ENCODE measurements at places on chromosomes 13 and 19.

- no peak for DNase-seq
Measured at GRCh38 chr13:107961849-107962608, 253.3 kb downstream of the LIG4 start.

DNA sequence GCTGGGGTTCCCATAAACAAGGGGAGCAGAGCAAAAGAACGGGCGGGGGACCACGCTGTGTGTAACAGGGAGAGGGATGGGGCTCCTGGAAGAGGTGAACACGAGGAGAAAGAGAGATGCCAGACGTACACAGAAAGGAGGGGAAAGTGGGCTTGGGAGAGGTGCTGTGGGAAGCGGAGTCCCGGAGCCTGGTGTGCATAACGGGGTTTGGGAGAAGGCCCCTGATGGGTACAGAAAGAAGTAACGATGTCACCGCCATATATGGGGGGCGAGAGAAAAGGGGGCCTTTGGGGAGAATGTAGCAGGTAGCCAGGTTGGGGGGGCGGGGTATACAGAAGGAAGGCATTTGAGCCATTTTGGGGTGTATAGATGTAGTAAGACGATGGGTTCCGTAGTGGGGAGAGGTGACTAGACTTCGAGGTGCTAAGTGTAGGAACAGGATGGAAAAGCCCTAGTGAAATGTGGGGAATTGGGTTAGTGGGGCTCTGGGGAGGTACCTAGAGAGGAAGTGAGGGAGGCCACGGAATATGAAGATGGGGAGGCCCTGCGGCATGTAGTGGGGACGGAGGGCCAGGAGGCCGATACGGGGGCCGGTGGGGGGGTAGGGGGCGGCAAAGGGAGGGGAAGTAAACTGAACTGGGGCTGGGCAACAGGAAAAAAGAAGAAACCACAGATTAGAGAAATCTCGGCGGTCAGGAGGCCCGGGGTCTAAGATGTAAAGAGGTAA, 787 bp downstream of the ZNF580 start:
- peak; percentile 47 for DNase-seq

DNA sequence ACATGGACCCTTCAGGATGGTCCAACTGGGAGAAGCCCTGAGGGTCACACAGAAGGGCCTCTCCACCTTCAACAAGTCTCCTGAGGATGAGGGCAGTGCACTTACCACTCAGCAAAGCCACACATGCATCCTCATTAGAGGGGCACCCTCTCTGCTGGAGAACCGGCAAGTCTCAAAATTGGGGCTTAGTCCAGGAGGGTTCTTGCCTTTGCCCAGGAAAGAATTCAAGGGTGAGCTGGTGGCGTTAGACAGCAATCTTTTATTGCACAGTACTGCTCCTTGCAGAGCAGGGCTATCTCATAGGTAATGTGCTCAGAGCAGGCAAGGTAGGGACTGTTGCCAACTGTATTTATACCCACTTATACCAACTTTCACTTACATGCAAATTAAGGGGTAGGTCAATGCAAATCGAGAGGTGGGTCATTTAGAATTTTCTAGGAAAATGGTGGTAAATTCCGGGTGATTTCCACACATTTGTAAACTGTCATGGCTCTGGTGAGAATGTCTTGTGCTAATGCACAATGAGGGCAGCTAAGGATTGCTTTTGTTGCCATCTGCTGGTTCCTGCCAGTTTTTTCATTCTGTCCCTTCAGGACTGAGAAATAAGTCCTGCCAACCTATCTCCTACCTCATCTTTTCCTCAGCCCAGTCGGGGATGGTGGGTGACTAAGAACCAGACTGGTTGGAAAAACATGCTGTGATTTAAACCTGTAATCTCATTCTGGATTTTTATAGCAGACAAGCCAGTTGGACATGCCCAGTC, 27.8 kb upstream of the IGSF23 start:
- no peak for DNase-seq

DNA sequence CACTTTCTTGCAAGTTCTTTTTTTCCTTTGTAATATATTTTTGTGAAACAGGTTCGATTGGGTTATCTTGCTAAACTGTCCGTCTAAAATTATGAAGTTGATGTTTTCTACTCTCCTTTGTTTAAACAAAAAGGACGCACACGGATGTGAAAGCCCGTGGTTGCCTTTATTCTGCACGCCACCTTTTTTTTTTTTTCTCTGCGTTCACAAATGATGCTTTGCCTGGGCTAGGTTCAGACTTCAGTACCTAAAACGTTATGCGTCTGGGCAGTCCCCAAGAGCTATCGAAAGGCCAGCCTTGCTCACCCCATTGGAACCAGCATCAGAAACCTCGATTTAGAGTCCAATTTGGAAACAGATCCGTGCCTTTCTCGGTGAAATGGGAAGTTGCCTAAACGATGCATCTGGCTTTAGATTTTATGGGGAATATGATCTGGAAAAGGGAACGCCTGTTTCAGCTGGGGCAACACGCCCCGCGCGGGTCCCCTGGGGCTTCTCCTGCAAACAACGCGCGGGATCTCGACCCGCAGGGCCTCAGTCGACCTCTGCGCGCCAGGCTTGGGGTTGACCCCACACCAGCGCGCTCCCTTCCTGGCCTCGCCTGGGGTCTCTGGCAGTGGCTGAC, 113.9 kb downstream of the KCNRG start:
- DNase-seq: peak; percentile 72

GRCh38 chr19:43651758-43652545, 12.3 kb upstream of the CADM4 start:
- peak; percentile 79 for DNase-seq

GRCh38 chr13:88718781-88719180, 1047.6 kb downstream of the SLITRK5 start:
- no peak for DNase-seq

GRCh38 chr13:75802161-75802560, 166.0 kb downstream of the LMO7 start:
- DNase-seq: no peak

GRCh38 chr19:48745208-48745995, 1.3 kb downstream of the IZUMO1 start:
- peak; percentile 77 for DNase-seq

GRCh38 chr19:46892252-46893179, 31.7 kb downstream of the ARHGAP35 start:
- DNase-seq: peak; percentile 71

GRCh38 chr19:44661205-44661604, 10.1 kb upstream of the CEACAM19 start:
- DNase-seq: no peak

DNA sequence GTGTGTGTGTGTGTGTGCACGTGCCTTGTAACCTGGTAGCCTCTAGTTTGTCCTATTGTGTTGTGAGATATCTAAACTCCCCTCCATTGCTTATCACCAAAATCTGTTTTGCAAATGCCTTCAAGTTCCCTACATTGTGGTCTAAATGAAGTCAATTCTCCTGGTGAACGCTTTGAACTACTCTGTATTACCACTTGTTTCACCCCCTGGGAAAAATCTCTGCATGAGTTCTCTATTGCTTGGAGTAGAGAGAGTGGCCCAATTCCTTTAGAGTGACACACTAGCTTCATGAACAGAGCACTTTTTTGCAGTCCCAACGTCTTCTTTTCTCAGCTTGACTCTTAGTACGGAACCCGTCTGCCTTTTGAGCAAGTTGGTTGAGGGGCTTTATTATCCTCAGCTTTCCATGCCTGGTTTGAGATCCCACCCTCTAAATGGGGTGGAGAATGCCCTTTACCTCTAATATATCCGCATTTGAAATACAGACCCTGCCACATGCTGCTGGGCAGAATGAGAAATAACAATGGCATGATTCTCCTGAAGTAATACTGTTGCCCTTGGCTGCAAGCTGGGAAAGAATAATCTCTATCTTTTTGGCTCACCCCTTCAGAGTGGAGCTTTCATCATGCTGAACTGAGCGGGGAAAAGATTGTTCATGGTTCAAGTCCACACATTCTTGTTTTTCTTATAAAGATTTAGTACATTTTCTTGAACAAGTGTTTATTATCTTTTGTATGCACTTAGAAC, 2545.3 kb downstream of the PCDH9 start:
- no peak for DNase-seq

DNA sequence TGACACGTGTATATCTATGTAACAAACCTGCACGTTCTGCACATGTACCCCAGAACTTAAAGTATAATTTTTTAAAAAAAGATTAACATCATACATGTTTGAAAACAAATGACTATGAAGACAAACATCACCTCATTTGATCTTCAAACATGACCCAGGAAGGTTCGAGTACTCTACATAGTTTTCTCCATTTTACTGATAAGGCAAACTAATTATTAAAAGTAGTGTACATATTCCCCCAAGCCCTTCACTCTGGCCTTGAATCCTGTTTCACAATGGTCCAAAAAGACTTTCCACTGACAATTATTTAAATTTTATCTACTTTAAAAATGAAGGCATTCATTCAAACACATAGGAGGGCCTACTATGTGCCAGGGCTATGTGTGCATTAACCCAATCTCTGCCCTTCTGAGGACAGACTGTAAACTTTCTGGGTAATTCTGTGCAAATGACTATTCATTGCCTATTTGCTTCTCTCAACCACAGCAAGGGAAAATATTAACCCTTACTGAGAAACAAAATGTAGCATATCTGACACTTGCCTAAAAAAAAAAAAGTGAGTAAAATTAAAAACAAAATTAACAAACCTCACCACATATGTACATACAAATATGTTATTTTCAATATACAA, 22.1 kb downstream of the ATP7B start:
- DNase-seq: no peak

- no peak for DNase-seq
Measured at GRCh38 chr13:106143392-106143791, 392.1 kb downstream of the EFNB2 start.

DNA sequence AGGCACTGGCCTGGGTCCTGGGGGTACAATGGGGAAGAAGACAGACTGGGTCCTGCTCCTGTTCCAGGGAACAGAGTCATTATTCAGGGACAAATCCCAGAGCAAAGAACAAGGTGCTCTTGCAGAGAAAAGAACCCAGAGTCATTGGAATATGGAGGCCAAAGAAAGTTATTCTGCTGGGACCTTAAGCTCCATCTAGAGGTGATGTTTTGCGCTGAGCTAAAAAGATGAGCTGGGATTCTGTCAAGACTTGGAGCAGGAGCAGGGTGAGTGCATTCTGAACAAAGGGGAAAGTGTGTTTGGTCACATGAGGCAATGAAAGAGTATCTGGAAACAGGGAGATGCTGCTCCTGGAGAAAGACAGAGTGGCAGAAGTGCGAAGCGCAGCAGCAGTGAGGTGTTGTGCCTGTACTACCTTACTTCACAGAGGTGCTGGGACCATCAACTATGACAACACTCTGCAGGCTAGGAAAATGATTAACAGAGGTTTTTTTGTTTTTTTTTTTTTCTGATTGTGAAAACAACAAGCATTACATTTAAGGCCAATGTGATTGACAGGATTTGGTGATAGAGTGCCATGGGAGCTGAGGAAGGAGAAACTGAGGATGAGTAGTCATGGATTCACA, 95.3 kb upstream of the TNFSF11 start:
- DNase-seq: peak; percentile 4

All from OCI-LY7 (cell line).